T-helper 2 cell treated with Interferon-gamma antibody and Interleukin-4, amounts not matched to agents 100 ng/mL and 5 ng/mL, for 36 hours (primary cell): ENCODE measurements at places on chromosomes 11 and 22. TPM values are rescaled to one million over a fixed set of nuclear protein-coding genes. Genes with fewer than 3 reads are reported as not detected.

Gene MS4A15
- not detected in 2 replicates for total RNA-seq

Gene XPNPEP3
- total RNA-seq, result 13.3 and 14.0 TPM in 2 replicates

Gene RAC2
- total RNA-seq, result 806 and 809 TPM in 2 replicates

Gene CTSW
- total RNA-seq, result 26.4 and 29.3 TPM in 2 replicates

Gene OR52N4
- total RNA-seq, result 0.52 and 0.57 TPM in 2 replicates

Gene NAT10
- 92.1 and 95.0 TPM in 2 replicates for total RNA-seq

Gene KCNK4
- not detected in 2 replicates for total RNA-seq

Gene OR2D2
- total RNA-seq, result 0.27 TPM in 1 of 2 replicates, not detected in the other
